ENCODE measurements at places on chromosomes 7 and 10.
A peak's percentile ranks its signal among the peaks of the same experiment; 100 is the strongest.

DNA sequence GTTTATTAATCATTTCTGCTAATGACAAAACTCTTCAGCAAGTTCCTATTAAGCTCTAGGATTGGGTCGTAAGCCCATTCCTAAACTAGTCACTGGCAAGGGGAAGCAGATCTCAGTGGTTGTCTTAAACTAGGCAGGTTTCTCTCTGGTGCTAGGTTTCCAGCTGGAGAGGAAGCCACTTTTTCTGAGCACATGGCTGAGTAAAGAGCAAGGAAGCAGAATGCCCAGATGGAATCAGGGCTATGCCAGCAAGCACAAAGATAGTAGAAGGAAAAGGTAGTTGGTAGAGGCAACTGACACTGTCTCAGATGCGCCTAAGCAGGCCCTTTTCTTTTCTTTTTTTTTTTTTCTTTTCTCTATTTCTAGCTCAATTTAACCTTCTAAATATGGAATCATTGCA, 224.9 kb downstream of the EXOC4 start:
- no peak for DNase-seq

DNA sequence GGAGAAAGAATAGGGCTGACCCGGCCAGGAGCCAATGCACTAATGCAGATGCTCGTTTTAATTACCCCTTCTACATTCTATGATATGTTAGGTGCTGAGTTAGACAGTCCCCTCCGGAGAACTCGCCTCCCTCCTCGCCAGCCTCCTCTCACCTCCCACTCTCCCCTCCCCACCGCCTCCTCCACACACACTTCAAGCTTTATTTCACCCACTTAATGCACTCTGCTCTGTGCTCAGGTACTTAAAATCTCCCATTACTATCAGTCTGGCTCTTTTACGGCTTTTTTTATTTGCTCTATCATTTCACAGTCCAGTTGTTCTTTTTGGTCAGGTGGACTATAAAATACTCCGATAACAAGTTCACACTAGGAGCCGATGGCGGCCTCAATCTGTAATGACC, 231.6 kb downstream of the TEX36 start:
- no peak for DNase-seq

GRCh38 chr7:144529269-144529926, 125.9 kb upstream of the NOBOX start:
- DNase-seq = no peak

GRCh38 chr7:105975770-105976417, 12.8 kb downstream of the CDHR3 start:
- DNase-seq = peak; percentile 50

DNA sequence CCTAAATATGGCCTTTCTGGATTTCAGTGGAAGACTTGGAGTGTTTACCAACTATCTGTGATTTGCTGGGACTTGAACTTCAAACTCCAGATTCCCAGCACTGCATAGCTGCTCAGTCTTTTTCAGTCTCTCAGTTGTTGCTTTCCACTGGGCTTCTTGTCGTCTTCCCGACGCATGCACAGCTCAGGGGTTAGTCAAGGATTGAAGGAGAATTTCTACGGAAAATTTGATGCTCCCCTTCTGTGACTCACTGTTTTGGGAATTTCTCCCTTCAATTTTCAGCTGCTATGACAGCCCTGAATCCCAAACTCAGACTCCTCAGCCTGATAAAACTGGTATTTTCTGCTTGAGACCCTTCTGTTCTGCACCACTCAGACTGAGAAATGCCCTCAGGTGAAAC, 91.7 kb downstream of the CYP26A1 start:
- no peak for DNase-seq

DNA sequence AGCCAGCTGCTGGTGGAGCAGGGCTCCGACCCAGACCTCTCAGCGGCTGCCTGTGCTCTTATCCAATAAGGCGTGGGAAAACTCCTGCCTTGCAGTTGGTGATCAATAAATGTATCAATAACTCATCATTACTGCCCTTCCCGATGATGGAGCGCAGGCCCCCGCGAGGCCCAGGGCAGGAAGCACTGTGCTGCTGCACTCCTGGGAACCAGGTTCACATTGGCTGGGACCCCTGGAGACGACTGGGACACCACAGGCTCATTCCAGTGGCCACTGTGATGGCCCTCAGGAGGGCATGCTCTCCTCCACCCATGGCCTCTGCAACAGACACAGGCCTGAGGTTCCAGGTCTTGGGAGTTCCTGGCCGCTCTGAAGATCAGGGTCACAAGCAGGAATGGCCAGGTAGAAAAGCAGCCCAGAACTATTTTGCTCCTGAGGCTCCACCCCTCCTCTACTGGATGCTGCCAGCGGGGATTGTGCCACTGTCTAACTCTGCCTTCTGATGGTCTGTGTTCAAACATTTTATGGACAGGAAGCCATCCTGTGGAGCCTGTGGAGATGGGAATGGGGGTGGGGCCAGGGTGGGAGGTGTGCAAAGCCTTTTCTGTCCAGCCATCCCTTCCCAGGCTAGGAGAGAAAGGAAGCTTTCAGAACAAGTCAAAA, 287.4 kb upstream of the ZMIZ1 start:
- no peak for DNase-seq

- DNase-seq = no peak
These were observed 9.1 kb downstream of the GOT1 start for GRCh38 chr10:99421233-99421739.

DNA sequence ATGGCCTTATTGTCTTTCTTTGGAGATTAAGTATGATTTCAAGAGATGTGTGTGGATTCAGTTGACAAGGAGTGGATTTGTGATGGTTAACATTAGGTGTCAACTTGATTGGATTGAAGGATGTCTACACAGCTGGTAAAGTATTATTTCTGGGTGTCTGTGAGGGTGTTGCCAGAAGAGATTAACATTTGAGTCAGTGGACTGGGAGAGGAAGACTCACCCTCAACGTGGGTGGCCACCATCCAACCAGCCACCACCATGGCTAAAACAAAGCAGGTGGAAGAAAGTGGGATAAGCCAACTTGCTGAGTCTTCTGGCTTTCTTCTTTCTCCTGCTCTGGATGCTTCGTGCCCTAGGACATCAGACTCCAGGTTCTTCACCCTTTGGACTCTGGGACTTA, 76.1 kb downstream of the GPR37 start:
- no peak for DNase-seq

- DNase-seq = no peak
These were observed 17.4 kb downstream of the TES start for GRCh38 chr7:116227678-116228239.

DNA sequence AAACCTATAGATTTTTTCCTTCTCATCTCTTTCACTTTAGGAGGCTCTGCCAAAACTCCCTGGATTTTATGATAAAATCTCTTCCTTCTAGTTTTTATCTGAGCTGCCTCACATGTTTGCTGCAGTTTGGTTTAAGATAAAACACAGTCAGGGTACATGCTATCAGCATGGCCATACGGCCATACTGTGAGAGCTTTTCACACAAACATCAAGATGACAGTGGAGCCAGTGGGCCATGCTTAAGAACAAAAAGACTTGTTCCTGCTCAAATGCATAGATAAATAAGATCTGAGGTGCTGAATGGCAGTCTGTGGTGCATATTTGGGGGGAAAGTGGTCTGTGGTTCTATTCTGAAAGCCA, 91.0 kb downstream of the ELMO1 start:
- DNase-seq = no peak

DNA sequence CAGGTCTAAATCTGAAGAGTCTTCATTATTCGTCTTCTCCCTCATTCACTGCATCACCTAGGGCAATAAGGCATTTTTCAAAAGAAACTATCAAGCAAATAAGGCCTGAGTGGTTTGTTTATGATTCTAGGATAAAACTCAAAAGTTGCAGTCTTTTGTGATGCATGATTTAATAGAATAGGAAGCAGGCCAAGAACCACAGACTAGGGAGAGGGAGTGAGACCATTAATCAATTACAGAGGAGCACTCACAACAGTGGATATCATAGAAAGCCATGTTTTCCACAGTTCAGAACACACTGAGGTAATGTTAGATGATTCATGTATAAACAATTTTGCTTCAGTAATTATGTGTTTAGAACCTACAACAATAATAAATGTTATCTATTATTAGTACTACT, 87.8 kb upstream of the LRRTM3 start:
- DNase-seq = no peak

- no peak for DNase-seq
These were observed 23.6 kb upstream of the TTYH3 start for GRCh38 chr7:2607923-2608904.

DNA sequence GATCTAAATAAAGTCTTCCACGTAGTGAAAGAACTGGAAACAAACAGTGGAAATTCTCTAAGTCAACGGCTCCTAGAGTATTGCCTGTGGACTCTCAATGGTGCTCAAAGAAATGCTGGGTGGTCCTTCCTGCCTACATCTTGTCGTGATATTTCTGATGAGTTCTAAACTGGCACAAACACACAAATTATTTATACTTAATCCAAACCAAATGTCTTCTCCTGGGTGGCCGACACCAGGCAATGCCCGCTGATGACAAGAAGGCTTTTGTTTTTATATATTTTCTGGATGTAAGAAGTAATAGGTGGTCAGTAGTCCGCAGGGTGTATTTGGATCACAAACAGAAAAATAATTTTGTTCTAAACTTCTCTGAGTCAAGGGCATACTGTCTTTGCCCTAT, 178.7 kb downstream of the GFRA1 start:
- DNase-seq = no peak
